ENCODE measurements at places on chromosomes 2 and 18. TPM values are rescaled to one million over a fixed set of nuclear protein-coding genes. Genes with fewer than 3 reads are reported as not detected.
A peak's percentile ranks its signal among the peaks of the same experiment; 100 is the strongest.

DNA sequence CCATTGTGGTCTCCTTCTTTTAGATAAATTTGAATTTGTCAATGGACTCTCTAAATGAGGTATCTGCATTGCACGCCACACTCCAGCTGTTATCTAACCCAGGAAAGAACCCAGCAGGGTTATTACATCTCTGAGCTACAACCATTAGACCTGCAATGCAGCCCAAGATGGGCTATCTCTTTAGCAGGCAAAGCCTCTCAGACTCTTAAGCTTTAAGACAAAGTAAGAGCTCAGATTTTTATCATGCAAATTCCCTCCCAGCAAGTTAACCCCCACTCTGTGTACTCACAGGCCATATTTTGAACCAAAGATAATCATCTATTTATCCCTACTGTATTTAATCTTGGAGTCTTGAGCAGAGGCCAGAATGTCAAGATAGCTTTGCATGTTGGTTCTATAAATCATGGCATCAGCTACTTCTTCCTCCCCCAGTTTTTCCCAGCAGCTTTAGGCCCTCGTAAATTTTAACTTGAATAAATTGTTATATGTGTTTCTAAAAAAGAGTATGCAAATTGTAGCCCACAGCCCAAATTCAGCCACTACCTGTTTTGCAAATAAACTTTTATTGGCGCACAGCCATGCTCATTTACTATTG is 273.7 kb upstream of the PKDCC start:
- DNase-seq: no peak

GRCh38 chr18:48982266-48982665 is 31.5 kb upstream of the SMAD7 start:
- DNase-seq: no peak

- no peak for DNase-seq
Measured at GRCh38 chr2:30981096-30981495, 157.1 kb downstream of the GALNT14 start.

The VWC2L gene
- polyA plus RNA-seq: not detected

The ITPRIPL1 gene
- polyA plus RNA-seq: 0.73 TPM

DNA sequence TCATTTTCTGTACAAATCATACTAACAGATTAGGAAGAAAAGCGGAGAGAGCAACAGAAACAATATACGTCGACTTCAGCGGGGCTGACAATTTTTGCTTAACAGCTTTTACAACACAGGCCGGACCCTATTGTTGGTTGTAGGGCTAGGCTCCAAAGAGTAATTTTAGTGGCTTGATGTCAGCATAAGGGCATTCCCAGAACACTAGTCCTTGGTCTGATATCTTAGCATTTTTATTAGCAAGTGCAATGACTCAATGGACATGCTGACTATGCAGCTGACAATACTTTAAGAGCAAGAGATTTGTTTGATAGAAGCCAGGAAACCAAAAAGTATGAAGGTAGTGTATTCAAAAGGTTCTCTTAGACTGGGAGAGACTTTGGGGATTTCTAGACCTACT is 209.9 kb downstream of the LNPK start:
- no peak for DNase-seq

The UPP2 gene
- 20.9 TPM for polyA plus RNA-seq

- DNase-seq: no peak
Measured at GRCh38 chr18:24176727-24177416, 38.0 kb downstream of the CABYR start.

DNA sequence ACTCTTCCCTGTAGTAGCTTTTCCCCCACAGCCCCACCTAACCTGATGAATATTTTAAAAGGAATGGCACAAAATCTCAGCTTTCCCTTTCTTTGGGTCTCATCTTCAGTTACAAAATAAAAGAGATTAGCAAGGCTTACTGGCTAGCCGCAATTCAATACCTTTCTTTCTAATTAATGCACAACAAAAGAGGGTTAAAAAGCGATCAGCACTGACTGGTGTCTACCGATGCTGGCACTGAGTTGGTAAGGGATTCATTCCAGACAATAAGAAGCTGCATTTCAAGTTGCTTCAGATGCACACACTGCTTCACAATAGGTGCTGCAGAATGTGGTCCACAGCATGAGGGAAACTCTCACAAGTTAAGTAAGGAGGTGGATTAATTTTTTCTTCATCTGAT is 41.9 kb downstream of the HDHD2 start:
- DNase-seq: no peak

- no peak for DNase-seq
Measured at GRCh38 chr2:230874456-230874855, 9.7 kb downstream of the ITM2C start.

DNA sequence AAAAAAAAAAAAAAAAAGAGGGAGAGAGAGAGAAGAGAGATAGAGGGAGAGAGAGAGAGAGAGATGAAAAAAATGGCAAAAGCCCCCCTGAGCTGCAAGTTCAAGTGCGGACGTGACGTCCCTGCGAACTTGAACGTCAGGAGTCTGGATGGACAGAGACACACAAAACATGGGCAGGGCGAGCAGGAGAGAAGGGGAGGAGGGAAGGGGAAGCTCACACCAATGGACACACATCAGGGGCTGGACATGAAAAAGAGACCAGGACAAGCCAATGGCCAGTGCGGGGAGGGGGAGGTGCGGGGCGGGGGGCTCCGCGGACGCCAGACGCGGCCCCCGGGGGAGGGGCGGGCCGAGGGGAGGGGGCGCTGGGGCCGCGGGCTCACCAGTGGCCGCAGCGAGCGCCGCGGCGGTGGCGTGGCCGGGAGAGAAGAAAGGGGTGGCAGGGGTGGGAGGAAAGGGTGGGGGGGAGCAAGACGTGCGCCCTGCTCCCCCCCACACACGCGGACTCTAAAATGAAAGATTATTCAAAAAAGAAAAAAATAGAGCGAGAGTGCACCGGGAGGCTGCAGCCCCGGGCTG is at the start of gene BCL11A:
Gene BCL11A, minus strand, starts transcription at position 160 of the 579 bp plus-strand sequence. CDS start 384 bp downstream, outside the sequence.
- DNase-seq: peak; percentile 96

The LOXHD1 gene
- polyA plus RNA-seq: not detected

DNA sequence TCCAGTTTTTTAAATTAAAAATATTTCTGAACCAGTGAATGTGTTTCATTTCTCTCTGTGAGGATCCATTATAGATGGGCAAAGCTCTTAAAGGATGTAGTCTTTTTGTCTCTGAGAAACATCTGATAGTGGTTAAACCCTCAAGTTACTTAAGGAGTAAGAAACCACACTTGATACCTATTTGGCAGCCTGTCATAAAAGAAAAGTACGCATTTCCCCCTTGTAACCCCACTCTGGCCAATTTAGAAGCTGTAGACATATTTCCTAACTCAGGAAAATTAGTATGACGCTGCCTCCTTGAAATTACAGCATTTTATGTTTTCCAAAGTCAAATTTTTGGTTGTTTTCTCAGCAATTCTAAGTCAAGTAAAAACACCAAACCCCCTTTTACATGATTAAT is 2.0 kb downstream of the STAT4 start:
- DNase-seq: no peak

DNA sequence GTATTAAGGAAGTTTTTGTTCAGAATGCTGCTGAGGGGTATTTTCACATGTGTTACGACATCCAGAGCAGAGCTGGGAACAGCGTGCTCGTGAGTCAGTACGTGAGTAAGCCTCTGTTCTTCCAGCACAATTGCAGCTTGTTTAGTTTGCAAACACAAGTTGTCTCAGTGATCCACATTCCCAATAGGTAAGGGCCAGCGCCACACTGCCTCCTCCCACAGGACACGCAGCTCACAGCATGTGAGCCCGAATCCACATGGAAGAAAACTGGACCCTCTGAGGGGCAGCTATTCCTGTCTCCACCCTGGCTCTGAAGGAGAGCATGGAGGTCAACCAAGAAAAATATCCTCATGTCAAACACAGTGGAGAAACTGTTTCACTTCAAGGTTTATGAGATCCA is 173.9 kb upstream of the PID1 start:
- DNase-seq: no peak

The IGFBP5 gene
- 362 TPM for polyA plus RNA-seq

Data from kidney (tissue), 22 donors.